ENCODE measurements at places on chromosomes 12 and 14. TPM values are rescaled to one million over a fixed set of nuclear protein-coding genes. Genes with fewer than 3 reads are reported as not detected.
A peak's percentile ranks its signal among the peaks of the same experiment; 100 is the strongest.

- no peak for DNase-seq
Observed at GRCh38 chr14:72745991-72746980, 147.6 kb downstream of the DPF3 start.

The LRRIQ1 gene
- total RNA-seq = 0.08 TPM

The ALG10B gene
- total RNA-seq = 6.7 TPM

- no peak for DNase-seq
Observed at GRCh38 chr12:91043408-91043807, 14.4 kb downstream of the KERA start.

DNA sequence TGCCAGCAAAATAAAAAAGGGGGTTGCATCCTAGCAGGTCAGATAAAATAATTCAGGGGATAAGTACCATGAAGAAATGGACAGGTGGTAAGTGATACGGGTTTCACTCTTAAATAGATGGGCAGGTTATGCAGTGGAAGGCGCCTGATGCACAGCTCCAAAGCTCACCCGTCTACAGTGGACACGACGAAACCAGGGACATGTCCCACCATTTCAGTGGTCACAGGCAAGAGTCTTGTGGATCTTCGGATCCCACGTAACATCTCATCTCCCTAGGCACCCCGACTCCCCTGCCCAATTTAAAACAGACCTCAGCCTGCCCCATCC lies 60.5 kb downstream of the DDX51 start:
- no peak for DNase-seq

GRCh38 chr12:7612851-7613250 lies 52.9 kb downstream of the APOBEC1 start:
- DNase-seq = no peak

The BTG1 gene
- 66.9 TPM for total RNA-seq

- no peak for DNase-seq
Observed at GRCh38 chr14:81485372-81485771, 48.3 kb downstream of the SEL1L start.

DNA sequence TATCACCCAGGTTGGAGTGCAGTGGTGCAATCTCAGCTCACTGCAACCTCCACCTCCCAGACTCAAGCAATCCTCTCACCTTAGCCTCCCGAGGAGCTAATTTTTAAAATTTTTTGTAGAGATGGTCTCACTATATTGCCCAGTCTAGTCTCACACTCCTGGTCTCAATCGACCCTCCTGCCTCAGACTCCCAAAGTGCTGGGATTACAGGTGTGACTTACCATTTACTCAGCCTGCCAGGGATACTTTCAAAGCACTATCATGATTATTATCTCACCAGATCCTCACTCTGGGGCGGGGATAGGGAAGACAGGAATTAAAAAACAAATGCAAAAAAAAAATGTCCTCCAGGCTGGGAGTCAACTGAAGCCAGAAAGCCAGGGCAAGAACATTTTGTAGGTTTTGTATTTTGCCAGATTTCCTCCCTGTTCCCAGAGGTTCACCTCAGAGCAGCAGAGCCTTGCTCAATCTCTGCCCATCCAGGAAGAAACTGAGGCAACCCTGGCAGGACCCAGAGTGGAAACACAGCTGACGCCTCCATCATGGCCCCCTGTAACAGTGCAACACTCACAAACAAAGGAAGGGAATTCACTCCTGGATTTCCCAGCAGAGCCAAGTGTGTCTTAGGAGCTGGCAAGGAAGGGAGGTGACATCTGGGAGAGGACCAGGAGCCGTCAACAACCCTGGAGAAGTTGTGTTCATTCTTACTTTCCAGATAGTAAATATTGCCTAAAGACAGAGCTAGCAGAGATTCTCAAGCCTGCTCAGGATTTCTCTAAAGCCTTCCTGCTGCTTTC lies 73.9 kb downstream of the IRF2BPL start:
- no peak for DNase-seq

The CFAP251 gene
- total RNA-seq = 1.3 TPM

DNA sequence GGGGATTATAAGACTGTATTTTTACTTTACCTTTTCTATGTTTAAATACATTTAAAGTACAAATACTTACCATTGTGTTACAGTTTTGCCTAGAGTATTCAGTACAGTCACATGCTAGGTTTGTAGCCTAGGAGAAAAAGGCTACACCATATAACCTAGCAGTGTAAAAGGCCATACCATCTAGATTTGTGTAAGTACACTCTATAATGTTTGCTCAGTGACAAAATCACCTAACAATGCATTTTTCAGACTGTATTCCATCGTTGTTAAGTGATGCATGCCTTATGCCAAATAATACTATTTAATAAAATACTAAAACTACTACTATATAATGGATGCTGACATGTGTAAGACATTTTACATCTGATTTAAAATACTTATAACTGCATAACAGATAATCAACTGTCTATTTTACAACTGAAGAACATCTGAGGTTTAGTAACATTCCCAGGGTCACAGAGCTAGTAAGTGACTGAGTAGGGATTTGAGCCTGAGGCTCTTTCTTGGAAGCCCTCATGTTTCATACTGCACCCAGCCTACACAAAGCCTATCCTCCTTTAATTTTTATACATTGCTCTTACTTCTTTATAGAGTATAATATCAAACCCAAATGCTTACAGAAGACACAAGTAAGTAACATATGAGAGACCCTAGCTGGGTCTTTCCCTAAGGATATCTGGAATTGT lies 296.8 kb downstream of the SYT1 start:
- DNase-seq = no peak

DNA sequence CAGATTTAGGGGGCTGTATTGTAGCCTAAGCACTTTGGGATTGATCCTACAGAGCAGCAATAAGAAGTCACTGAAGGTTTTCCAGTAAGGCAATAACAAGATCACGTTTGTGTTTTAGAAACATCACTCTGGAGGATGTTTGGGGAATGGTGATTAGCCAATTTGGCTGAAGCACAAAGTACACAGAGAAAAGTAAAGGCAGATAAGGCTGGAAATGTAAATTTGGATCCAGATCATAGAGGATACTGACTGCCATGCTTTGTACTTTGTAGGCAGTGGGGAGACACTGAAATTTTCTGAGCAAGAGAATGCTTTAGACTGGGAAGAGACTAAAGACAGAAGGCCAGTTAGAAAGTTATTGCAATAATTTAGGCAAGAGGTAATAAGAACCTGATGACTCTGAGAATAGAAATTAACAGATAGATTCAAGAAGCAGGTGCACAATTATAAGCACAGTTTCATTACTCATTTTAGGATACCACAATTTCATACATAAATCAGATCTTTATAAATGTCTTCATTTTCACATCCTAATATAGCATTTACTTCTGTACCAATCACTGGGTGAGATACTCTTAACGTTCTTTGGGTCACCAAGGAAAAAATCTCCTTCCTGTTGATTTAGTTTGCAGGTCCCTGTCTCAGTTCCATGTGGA lies 314.5 kb upstream of the GARIN6 start:
- DNase-seq = no peak

The TGFB3 gene
- 29.5 TPM for total RNA-seq

- DNase-seq = no peak
Observed at GRCh38 chr14:23514644-23514957, 37.0 kb downstream of the ZFHX2 start.

GRCh38 chr12:49138587-49138986 lies 7.4 kb upstream of the TUBA1B start:
- DNase-seq = no peak

GRCh38 chr12:113640837-113641236 lies 169.2 kb upstream of the LHX5 start:
- DNase-seq = no peak

GRCh38 chr12:26496170-26496569 lies 300.8 kb downstream of the SSPN start:
- no peak for DNase-seq

DNA sequence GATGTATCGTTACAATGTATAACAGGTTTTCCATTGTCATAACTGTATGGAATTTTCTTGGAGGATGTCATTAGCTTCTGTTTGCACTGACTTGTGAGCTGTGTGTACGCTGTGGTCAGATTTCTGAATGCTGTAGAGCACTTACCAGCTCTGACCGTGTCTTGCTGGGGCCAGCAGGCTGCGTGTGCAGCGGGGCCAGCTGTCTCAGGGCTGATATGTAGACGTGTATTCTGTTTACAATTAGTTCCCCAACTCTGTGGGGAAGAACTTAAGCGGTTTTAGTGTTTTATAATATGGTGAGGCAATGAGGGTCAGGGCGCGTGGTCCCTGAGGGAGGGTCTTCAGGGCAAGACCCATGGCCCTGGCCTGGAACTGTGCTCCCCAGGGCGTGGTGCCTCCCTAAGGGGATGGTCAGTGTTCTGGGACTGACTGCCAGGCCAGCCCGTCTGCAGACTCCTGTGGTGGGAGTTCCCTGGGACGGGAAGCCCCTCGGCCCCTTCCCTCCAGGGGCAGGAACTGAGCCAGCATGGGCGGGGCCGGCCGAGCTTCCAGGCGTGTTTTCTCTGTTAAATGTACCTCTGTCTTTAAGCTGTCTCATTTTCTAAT lies 18.7 kb downstream of the XRCC3 start:
- DNase-seq = peak; percentile 78

- no peak for DNase-seq
Observed at GRCh38 chr14:88166616-88167015, 156.5 kb downstream of the KCNK10 start.

DNA sequence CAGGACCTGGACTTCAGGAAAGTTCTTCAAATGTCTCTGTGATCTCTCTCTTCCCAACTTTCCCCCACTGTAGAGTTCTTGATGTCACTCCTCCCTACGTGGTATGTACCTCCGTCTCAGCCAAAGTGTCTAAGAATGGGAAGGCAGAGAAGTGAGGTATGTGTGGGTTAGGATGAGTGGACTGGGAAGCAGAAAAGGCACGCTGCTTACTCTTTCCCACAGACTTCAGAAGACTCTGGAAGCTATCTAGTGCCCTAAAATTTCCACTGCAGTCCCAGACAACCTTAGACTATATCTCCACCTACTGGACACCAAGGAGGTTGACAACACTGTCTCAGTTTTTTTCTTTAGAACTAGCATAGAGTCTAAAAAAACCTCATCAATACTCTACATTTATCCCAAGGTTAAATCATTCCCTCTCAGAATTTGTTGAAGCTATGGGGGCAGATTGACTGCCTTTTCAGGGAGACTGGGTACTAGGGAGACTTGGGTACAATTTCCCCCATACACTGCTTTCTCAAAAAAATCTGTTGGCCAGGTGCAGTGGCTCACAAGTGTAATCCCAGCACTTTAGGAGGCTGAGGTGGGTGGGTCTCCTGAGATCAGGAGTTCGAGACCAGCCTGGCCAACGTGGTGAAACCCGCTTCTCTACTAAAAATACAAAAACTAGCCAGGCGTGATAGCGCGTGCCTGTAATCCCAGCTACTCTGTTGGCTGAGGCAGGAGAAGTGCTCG lies 20.6 kb upstream of the ITGA5 start:
- DNase-seq = no peak

DNA sequence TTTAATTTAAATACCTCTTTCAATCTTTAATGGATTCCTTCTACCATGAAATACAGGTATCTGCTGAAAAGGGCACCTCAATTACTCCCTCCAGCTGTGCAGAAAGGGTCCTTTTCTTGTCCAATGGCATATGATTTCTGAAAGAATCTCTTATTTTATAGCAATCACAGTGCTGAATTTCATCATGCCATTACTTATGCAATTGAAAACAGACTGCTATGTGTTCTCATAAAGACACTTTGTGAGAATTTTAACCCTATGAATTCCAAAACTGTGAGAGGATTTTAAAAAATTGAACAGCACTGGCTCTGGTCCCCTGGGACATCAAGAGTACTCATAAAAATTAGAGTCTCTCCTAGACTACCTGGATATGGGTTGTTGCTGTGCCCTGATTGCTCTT lies 45.9 kb upstream of the CNOT2 start:
- DNase-seq = no peak

Measured in Right ventricle myocardium inferior (tissue), 1 donor.